Cerebellum (tissue), 4 donors: ENCODE measurements at places on chromosomes 6 and 20. TPM values are rescaled to one million over a fixed set of nuclear protein-coding genes. Genes with fewer than 3 reads are reported as not detected.

DNA sequence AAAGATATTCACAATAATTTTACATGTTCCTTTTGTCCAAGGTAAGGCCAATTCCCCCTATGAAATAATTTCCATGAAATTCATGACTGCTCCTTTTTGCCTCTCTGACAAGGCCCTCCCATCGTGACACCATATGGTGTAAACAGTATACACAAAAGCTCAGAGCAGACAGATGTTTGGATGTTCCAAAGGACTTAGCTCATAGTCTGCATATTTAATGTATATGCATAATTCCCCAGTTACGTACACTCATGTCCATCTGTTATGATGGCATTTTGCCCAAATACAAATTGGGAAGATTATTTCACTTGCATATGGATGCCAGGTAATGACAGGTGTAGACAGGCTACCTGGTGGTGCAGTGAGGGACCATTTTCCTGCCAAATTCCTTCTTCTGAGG is 376.5 kb downstream of the KHDRBS2 start:
- peak; percentile 61 for DNase-seq

- DNase-seq, result no peak
These were observed 88.9 kb downstream of the HIVEP2 start for GRCh38 chr6:142855893-142856623.

- no peak for DNase-seq
These were observed 52.8 kb downstream of the MYB start for GRCh38 chr6:135233686-135234491.

DNA sequence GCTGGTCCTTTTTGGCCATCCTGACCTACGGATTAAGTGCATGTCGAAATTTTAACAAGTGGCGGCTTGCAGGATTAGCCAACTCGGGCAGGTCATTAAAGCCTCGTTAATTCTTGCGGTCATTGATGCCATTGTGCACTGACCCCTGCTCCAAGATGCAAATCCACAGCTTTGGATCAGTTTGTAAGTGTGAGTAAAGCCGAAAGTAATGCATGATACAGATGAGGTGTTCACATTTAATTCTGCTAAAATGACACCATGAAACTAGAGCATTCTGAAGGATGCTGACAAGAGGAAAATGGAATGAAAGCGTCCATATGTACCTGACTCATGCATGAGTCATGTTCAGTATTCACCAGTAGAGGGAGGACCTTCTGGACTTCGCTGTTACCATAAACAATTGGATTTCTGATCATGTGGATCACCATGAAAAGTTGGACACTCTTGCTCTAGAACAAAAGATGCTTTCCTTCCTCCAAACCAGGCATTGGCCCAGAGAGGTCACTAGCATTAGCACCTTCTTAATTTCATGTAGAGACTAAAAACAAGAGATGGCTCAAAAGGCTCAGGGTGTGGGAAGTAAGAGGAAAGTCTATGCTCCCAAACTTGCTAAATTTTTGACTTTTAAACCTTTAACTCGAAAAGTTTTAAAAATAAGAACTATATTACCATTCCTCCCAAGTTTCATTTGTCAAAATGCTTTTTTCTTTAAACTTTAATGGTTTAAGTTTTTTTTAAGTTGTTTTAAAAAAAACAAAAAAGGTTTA is 48.0 kb downstream of the MUC22 start:
- peak; percentile 25 for DNase-seq

DNA sequence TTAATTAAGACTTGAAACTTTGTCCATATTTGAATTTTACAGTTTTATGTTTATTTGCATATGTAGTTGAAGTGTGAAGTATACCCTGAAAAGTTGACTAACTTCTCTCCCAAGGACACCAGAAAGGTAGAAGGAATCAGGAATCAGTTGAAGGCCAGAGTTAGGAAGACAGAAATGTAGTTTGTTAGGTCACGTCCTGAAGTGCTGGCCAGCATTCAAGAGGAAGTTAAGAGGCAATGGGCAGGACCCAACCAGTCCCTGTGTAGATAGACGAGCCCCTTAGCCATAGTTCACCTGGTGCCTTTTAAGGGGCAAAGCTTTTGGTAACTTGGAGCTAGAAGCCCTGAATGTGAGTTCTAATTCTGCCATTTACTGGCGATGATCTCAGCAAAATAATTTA is 250.4 kb upstream of the KCNQ5 start:
- no peak for DNase-seq

GRCh38 chr6:162443101-162443500 is 284.5 kb downstream of the PRKN start:
- DNase-seq, result peak; percentile 61

DNA sequence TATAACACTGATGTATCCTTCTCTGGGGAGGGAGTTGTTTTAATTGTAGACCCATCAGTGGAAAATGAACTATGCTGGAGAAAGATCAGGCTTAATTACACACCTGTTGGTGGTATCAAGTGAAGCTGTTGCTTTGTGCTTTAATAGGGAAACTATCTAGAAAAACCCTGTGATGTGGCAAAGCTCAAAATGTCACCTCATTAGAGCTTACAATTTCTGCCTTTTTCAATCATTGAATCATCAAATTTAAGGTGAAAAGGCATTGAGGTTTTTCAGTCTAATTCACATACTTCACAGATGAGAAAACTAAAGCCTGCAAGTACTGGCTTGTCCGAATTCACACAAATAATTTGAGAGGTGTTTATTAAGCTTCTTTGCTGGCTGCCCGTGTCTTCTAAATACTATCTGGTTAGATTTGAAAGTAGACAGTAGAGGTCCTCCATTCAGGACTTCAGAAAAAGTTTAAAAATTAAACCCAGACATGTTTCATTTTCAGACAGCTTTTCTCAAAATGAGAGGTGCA is 143.3 kb upstream of the MAP3K7 start:
- DNase-seq, result no peak

DNA sequence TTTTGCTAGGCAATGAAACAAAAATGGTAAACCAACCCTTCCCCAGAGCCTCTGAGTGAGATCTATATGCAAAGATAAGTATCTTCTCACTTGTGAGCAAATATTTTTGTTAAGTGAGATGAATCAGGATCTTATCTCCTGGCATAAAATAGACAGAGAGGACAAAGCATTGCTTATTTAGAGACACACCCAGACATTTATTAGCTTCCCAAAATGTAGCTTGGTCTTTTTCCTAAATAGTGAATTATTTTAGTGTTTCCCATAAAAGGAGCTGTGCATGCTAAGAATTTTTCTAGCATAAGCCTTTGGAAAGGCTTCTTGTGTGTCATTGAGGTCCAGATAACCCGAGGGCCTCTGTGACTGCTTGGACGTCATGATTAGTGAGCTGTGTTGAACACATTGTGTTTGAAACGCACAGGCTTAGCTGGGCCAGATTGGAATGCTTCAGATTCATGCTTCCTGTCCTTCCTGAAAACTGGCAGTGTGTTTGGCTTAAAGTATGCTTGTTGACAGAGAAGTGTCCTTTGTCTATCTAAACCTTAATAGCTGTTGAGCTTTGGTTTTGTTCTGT is 16.5 kb downstream of the MTHFD1L start:
- peak; percentile 86 for DNase-seq

GRCh38 chr6:125046107-125046925 is 84.1 kb downstream of the RNF217 start:
- DNase-seq, result no peak

- no peak for DNase-seq
These were observed 4.2 kb upstream of the ZDHHC14 start for GRCh38 chr6:157376706-157377230.

DNA sequence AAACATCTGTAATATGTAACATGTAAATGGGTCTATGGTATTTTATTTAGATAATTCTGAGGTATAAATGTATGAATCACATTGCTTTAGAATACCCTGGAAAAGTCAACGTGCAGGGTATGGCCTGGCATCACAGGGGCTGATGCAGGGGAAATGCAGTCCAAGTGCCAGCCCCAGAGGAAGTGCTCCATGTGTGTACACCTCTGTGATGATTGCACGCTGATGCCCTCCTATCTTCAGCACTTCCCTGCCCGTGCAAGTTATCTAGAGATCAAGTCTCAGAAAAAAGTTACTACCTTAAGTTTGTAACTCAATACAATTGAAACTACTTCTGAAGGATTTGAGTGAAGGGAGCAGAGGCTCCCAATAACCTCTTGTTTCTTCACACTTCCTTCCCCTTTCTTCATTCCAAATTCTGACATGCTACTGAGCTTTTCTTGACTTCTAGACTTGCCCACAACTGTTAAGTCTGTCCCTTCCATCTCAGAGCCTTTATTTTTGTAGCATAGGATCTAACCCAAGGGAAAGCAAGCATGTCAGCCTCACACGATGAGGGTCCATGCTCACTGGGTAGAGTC is 2.2 kb downstream of the SMLR1 start:
- no peak for DNase-seq

DNA sequence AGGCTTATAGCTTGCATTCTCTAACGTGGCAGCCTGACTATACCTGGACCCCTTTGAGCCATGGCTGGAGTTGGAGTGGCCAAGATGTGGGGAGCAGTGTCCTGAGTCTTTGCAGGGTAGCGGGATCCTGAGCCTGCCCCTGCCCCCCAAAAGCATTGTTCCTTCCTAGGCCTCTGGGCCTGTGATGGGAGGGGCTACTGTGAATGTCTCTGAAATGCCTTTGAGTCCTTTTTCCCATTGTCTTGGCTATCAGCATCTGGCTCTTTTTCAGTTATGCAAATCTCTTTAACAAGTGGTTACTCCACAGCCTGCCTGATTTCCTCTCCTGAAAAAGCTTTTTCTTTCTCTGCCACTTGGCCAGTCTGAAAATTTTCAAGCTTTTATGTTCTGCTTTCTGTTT is 17.0 kb upstream of the PRL start:
- no peak for DNase-seq

DNA sequence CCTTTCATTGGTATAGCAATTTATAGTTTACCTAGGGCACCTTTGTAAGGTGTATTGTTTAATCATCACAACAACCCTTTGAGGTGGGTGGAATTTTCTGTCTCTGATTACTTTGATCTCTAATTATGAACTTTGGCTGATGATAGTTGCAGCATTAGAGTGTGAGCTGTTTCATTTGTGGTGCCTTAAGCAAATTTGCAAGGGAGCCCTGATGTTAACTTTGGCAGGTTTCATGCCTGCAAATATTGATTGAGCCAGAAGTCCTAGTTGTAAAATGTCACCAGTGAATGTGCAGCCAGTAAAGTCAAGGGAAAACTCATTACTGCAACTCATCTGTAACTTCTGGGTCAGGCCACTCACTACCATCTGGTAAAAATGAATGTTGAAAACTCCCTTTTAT is 29.8 kb downstream of the CTNNBL1 start:
- DNase-seq, result no peak

DNA sequence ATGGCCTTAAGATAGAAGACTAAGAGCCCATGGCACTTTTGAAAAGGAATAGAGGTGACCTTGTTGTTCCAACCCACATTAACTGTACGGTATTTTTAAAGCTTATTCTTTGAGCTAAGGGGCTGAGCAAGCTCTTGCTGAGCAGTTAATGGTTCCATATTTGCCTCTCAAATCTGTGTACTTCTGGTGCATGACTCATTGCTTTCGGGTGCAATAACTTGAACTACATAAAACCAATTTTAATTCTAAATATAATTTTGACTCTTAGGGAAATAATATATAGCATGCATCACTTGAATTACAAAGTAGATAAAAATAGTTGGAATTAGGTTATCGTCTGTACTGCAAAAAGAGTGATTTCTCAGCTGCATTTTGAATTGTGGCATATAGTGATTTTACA is 348.1 kb upstream of the CITED2 start:
- DNase-seq, result no peak

- DNase-seq, result no peak
These were observed 609.3 kb downstream of the COL12A1 start for GRCh38 chr6:74596588-74596987.

- DNase-seq, result no peak
These were observed 132.4 kb downstream of the DLL1 start for GRCh38 chr6:170158296-170159021.

- no peak for DNase-seq
These were observed 7.1 kb upstream of the KIZ start for GRCh38 chr20:21118782-21119181.

- DNase-seq, result no peak
These were observed 183.7 kb downstream of the UNC5CL start for GRCh38 chr6:40855168-40855880.

- DNase-seq, result no peak
These were observed 150.5 kb downstream of the DNAH8 start for GRCh38 chr6:38865521-38866174.

DNA sequence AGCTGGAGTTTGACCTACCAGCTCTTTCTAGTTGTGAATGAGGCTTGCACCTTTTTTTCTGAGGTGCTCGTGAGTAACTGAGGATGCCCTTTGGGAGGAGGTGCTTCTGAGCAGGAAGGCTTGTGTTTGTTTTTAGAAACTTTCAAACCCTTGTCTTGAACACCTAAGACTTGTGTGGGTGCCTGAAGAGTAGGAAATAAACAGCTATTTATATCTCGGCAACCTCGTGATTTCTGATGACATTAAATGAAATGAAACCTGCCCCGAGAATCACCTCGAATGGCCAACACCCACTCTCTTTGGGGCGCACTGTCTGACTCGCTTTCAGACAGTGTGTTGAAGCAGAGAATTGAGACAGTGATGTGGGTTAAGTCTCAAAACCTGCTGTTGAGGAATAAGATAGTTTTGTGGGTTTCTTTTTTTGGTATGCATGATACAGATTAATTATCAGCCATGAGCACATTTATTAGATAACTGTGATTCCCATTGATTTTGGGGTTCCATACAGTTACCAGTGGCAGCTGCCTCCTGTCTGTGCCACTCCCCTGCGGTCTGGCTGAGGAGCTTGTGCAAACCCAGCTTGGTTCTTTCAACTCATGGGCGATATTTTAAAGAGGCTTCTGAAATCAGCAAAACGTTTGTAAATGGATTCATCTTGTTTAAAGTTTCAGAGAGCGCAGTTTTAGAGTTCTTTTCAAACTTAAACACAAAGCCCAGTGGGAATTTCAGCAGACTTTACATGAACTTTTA is 8.4 kb downstream of the IRF4 start:
- no peak for DNase-seq

DNA sequence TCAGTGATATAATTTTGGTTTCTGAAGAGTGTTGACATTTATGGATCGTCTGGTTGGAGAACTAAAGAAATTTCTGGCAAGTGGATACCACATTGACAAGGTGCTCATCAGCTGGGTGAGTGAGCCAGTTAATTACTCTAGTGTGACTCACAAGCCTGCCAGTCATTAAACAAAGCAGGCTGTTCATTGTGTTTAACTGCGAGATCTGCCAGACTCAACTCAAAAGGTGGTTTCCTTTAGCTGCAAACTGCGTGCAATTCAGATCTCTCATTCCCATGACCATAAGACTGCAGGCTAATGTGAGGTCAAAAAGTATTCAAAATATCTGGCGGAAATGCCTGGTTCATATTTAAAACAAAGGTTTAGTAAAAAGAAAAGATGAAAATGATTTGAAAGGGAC is 32.5 kb upstream of the IYD start:
- DNase-seq, result no peak

Gene NRM
- 9.2 TPM for total RNA-seq

Gene TAAR6
- total RNA-seq, result not detected

Gene SAMD10
- 7.9 TPM for total RNA-seq

Gene EPPIN
- total RNA-seq, result not detected

Gene NNAT
- total RNA-seq, result 629 TPM

Gene DEFB112
- total RNA-seq, result not detected

Gene SEL1L2
- total RNA-seq, result not detected

Gene TRIM15
- total RNA-seq, result not detected

Gene ARMC2
- total RNA-seq, result 22.7 TPM
